ENCODE measurements at places on chromosomes 12 and 14.
A peak's percentile ranks its signal among the peaks of the same experiment; 100 is the strongest.

DNA sequence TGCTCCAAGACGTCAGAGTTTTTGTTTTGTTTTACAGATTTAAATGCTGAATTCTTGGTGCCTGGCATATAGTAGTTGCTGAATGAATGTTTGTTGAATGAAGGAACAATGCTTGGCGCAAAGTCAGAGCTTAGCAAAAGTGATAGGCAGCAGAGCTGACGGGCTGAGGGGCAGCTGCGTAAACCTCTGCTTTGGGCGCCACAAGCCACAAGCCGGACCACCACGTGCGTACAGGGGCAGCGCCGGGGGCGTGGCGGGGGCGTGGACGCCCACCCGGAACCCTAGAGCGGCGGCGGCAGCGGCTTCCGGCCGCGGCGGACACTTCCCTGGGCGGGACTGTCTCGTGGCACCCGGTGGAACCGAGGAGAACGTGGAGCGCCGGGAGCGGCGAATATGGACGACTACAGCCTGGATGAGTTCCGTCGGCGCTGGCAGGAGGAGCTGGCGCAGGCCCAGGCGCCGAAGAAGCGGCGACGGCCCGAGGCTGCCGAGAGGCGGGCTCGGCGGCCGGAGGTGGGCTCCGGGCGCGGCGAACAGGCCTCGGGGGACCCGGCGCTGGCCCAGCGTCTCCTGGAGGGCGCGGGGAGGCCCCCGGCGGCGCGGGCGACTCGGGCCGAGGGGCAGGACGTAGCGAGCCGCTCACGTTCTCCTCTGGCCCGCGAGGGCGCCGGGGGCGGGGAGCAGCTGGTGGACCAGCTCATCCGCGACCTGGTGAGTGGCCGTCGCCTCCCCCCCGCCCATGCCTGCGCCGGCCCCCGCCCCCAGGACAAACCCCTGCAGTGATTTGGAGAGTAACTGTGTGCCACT is at the start of gene FBXW8:
Gene FBXW8, plus strand, starts transcription at position 306 of the 807 bp plus-strand sequence. Its CDS starts 88 bp downstream, at position 394.
- peak; percentile 62 for DNase-seq

- DNase-seq = no peak
Observed at GRCh38 chr12:130547480-130548155, 168.5 kb downstream of the RIMBP2 start.

DNA sequence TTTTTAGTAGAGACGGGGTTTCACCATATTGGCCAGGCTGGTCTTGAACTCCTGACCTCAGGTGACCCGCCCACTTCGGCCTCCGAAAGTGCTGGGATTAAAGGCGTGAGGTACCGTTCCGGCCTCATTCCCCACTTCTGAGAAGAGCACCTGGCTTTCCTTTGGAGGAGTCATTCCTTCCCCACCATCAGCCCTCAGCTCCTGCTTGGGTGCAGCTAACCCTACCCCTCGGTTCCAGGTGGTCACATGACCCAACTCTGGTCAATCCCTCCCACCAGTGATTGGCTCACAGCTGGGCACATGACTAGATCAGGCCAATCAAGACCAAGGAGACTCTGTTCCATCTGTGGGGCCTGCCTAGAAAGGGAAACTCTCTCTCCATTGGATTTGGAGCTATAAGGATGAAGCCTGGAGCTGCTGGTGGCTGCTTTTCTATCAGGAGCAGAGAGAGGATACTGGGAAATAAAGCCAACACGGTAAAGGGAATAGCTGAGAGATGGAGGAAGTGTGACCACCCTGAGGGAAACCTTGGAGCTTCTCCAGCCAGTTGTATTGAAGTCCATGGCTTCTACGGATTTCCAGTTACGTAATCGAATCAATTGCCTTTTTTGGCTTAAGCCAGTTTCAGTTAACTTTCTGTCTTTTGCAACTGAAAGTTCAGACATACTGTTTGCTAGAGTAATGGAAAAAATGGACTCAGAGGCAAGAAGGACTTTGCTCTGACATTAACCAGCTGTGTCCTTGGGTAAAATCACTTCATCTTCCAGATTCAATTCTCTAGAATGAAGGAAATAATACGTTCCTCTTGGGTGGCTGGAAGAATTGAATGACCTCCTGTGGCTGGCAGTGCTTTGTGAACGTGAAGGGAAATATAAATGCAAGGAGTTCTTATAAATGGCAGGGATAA is 19.7 kb upstream of the IFT81 start:
- no peak for DNase-seq

DNA sequence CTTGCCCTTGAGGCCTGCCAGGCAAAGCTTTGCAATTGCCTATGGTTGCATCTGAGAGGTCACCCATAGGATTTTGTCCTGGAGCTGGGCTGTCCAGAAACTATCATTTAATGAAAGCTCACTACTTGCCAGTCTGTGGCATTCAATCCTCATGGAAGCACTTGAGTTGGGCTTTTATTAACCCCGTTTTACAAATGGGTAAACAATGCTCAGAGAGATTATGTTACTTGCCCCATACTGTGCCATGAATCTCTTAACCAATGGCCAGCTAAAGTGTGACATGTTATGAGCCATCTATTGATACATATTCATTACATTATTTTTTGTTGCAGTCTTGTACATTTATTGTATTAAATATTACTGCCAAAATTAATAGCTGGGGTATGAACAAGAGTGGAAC is 35.9 kb downstream of the PDZRN4 start:
- no peak for DNase-seq

GRCh38 chr12:88993651-88994050 is 358.6 kb downstream of the DUSP6 start:
- no peak for DNase-seq

- no peak for DNase-seq
Observed at GRCh38 chr12:32115404-32116104, 8.9 kb downstream of the BICD1 start.

DNA sequence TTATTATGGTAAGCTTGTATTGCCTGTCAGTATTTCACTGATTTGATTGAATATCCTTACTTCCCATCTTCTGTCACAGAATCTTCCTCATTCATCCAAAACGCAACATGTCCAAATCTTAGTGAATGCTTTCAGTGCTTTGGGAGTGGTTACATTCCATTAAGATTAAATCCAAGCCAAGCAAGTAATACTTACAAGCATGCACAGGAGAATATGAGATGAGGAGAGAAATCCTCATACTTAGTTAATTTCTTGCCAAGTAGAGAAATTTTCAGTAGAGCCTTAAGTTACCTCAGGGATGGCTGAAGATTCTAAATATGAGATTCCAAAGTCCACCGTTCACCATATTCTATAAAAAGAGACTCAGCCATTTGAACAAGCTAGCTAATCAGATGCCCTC is 316.0 kb downstream of the RAD51B start:
- DNase-seq = no peak

- DNase-seq = no peak
Observed at GRCh38 chr14:71380271-71380670, 473.0 kb downstream of the PCNX1 start.

- no peak for DNase-seq
Observed at GRCh38 chr12:55726971-55727370, 1.8 kb downstream of the CD63 start.

DNA sequence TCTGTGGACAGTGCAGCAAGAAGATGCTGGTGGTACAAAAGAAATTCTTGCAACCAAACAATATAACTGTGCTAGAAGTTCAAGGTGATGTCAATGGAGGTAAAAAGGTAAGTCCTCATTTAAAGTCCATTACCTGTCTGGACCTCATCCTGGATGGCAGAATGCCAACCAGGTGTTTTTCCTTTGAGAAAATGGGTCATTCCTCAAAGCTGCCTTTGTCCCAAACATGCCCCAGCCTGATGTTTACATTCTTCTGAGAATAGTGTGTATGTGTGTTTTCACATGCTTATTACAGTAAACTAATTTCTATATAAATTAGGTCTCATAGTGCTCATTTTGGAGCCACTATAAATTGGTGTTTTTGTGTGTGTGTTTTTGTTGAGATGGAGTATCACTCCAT is 24.9 kb downstream of the ACTR6 start:
- DNase-seq = no peak

DNA sequence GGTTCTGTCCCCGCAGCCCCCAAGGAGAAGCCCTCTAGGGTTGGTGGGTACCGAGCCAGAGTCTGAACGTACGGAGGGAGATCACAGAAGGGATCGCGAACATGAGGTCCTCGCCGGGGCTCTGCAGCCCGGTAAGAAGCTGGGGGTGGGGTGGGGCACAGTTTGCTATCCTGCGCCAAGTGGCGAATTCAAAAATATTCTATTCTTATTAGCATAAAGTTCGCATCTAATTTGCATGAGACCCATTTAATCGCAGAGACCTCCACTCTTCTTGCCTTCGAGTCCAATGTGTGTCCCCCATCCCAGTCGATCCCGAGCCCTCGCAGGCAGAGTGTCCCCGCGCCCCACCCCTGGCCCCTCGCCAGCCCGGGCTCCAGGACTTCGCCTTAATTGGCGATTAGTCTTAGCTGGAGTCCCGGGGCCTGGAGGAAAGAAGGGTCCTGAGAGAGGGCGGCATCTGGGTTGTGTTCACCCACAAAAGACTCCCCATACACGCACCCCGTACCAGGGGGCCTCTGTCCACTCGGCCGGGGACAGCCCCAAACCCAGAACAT is 604 bp upstream of the ARHGEF25 start:
- DNase-seq = no peak

Measured in activated naive CD4-positive, alpha-beta T cell treated with anti-CD3 and anti-CD28 coated beads for 36 hours (primary cell).